Activated CD4-positive, alpha-beta T cell treated with anti-CD3 and anti-CD28 coated beads for 24 hours (primary cell): ENCODE measurements at places on chromosomes 3 and 15.

DNA sequence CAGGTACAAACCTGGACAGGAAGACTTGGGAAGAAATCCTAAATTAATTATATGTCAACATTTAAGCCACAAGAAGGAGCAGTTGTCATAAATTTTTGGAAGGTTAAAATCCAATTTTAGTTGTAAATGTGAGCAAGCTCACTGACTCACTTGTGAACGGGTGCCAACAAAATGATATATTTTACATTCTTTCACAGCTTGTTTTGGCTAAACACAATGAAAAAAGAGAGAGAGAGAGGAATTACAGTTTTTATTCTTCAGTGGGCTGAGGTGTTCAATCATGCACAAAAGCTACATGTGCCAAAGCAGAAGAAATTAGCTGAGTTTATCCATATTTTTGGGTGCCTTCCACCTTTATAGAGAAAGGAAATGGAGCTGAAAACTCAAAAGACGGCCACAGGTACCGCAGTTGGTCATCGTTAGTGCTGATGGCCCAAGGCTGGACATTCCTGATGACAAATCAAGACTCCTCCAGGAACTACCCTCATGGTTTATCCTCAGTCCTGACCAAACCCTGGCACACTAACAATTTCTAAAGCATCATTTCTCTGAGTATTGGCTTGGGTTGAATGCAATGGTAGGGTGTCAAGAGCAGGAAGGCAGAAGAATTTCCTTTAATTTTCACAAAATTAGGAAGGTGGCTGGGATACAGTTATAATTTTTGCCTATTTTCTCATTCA lies 37.6 kb upstream of the WNT5A start:
- no peak for DNase-seq

GRCh38 chr3:15601399-15602145 lies at the start of the genes BTD and HACL1:
Gene BTD, plus strand, starts transcription at chr3:15601745. Its CDS starts 33,695 bp downstream, at chr3:15635440.
Gene HACL1, minus strand, starts transcription at chr3:15601569. Its CDS starts 106 bp downstream, at chr3:15601463.
- DNase-seq = peak; percentile 99

- no peak for DNase-seq
Measured at GRCh38 chr15:38689522-38689921, 124.9 kb upstream of the RASGRP1 start.

DNA sequence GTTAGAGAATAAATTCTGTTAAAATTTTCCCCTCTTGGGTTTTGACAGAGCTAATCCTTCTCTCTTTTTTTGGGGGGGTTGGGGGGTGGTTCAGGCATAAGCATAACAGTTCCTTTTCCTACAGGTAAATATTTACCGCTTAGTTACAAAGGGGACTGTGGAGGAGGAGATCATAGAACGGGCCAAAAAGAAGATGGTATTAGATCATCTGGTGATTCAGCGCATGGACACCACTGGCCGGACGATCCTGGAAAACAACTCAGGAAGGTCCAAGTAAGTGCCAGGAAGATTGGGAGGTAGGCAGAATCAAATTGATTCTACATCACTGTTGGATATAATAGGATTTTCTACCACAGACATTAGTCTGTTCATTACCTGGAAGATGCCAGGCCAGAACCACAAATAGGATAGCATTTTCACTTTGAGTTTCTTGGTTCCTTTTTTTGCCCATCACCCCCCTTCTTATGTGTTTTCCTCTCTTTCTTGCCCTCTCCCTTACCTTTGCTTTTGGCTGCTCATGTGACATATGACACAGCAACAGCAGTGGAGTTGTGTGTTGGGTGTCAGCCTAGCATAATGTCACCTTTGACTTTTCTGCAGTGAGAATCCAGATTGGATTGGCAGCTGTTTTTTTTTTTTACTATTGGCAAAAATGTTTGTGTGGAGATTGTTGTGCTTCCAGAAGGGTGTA lies 79.0 kb downstream of the CHD2 start:
- DNase-seq = no peak

DNA sequence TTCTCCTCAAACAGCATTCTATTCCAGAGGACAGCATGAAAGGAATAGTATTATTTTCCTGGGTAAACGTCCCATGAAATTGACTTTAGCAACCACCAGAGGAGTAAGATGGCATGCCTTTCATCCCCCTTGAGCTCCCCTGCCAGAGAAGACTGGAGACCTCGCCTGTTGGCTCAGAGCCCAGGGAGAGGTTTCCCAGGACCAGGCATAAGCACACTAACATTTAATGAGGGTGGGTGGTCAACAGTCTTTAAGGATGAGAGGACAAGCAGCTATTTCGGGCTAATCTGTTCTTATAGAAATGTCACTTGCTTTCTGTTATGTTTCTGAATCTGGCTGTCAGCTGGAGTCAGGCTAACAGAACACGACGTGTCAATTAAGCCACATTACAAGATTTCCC lies 390.5 kb downstream of the GABRG3 start:
- no peak for DNase-seq

DNA sequence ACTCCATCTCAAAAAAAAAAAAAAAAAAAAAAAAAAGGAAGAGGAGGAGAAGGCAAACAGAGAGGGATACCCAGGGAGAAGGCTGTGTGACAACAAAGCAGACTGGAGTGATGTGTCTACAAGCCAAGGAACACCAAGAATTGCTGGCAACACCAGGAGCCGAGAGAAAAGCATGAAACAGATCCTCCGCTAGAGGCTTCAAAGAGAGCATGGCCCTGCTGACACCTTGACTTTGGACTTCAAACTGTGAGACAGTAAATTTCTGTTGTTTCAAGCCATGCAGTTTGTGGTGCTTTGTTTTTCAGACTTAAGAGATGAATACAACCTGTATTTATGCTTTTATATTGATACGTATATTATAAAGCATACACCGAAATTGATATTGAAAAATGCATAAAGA lies 74.3 kb upstream of the TRA2B start:
- DNase-seq = no peak

- no peak for DNase-seq
Measured at GRCh38 chr15:101807345-101807945, 4.1 kb downstream of the OR4F6 start.

DNA sequence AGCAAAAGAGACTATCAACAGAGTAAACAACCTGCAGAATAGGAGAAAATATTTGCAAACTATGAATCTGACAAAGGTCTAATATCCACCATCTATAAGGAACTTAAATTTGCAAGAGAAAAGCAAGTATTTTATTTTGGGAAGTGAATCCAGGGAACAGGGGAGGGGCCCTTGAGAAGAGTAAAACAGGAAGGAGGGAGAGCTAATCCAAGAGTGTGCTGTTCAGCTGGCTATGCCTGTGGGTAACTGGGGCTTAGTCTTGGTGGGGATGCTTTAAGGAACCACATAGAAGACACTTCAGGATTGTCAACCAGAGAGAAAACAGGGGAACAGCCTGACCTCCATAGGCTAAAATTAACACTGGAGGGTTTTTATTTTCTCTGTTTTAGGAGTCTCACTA lies 3.9 kb upstream of the HHLA2 start:
- DNase-seq = no peak

GRCh38 chr3:158775426-158776410 lies 26.1 kb upstream of the MFSD1 start:
- DNase-seq = no peak

GRCh38 chr3:72492240-72492639 lies 356.0 kb downstream of the SHQ1 start:
- DNase-seq = no peak

GRCh38 chr3:59017617-59017984 lies 32.2 kb downstream of the CFAP20DC start:
- no peak for DNase-seq

DNA sequence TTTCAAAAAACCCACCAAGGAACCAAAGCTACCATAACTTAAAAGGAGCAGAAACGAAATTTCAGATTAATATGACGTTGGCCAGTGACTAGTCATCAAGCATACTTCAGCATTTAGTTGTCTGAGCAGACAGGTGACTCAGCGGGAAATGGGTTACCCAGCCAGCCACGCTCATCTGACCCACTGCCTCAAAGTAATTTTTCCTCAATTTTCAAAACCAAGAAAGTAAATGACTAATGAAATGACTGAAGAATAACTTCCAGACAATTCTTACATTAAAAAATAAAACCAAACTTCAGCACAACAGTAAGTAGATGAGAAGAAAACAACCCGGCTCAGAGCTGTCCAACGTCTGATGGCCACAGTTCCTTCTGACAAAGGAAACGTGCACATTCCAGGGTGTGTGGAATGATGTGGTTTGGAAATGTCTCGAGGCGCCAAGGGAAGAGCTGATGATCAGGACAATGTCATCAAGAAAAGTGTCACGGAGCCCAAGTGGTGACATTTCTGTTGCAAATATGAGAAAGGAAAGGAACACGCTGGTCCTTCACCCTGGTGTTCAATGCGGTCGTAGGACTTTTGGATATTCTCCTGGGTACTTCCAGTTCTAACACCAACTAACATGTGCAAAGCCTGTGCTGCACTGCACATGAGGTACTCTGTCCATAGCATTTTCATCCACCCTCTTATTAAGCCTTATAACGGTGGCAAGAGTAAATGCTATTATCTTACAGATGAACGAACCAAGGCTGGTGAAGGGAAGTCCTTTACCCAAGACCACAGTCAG lies 79.1 kb downstream of the FOXP1 start:
- peak; percentile 33 for DNase-seq

- DNase-seq = no peak
Measured at GRCh38 chr3:53085476-53085875, 39.6 kb upstream of the SFMBT1 start.

GRCh38 chr3:44058868-44059203 lies 182.8 kb upstream of the TOPAZ1 start:
- no peak for DNase-seq

- no peak for DNase-seq
Measured at GRCh38 chr3:138687236-138687635, 78.7 kb downstream of the FAIM start.

DNA sequence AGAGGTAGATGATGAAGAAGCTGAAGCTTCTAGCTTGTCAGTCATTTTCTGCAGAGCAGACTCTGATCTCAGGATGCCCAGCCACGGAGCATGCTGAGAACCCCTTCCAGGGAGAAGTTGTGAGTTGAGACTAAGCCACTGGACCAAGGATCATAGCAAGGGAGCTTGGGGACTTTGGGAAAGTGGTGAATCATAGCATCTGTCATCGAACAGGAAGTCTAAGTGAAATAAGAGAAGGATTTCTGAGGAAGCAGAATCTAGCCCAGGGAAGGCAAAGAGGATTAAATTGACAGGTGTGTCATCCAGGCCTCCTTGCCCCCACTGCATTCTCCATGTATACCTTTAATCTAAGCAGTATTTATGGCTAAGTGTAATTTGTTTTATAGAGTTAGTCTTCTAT lies 71.8 kb upstream of the TMEM108 start:
- no peak for DNase-seq

DNA sequence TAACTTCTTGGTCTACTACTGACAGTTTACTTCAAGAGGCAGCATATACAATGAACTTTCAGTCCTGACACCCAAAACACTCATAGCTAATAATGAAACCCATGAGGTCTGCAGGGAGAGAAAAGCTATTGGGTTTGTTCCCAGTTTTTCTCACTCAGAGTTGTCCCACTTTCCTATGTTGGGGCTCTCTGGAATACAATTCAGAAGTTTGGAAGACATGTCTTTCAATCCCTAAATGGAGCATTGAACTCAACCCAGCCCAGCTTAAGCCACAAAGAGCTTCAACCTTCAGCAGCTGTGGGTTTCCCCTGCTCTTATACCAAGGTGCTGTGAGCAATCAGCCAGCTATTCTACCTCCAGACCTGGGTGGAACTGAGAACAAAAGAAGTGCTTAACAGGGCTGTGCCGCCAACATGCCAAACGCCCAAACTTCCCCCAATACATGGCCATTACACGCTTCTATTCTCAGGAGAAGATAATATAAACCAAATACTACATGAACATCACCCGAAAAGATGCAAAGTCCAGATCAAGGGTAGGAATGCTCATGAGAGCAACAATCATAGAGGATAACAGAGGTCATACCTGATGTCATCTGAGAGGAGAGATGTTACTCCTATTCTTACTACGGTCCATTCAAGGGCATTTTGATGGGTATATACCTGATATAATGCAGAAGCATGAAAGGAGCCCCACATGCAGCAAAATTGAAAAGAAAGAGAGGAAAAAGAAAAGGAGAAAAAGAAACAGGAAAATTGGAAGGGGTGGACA lies 131.2 kb upstream of the TGFBR2 start:
- DNase-seq = no peak

DNA sequence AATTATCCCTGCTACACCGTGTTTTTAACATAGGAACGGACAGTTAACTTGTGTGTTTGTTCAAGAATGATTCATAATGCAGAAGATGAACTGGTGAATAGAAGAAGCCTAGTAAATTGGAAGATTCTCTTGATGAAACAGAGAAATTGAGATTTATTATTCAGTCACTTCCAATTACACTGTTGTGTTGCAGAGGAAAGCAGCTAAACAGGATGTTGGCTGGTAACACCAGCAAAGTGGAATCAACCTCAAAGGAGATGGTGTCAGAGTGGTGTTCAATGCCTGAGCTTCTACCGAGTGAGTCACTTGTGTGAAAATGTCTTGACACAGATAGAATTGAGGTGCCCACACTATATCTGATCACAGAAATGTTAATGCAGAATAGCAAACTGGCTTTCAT lies 399.6 kb downstream of the LPP start:
- DNase-seq = no peak

DNA sequence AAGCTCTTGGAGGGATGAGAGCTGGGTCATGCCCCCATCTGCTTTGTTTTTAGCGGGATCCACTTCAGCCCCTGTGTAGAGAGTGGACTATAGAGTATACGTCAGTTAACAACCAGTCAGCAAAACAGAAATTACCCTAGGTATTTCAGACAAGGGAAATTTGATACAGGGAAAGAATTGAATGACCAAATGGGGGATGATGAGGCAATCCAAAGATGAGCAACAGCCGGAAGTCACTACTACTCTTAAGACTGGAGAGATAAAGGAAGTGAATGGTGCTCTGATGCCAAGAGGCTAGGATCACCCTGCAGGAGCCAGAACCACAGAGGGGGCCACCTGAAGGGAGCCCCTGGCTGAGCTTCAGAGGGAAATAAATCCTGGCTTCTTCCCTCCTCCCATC lies 1.7 kb upstream of the GPR62 start:
- DNase-seq = no peak

DNA sequence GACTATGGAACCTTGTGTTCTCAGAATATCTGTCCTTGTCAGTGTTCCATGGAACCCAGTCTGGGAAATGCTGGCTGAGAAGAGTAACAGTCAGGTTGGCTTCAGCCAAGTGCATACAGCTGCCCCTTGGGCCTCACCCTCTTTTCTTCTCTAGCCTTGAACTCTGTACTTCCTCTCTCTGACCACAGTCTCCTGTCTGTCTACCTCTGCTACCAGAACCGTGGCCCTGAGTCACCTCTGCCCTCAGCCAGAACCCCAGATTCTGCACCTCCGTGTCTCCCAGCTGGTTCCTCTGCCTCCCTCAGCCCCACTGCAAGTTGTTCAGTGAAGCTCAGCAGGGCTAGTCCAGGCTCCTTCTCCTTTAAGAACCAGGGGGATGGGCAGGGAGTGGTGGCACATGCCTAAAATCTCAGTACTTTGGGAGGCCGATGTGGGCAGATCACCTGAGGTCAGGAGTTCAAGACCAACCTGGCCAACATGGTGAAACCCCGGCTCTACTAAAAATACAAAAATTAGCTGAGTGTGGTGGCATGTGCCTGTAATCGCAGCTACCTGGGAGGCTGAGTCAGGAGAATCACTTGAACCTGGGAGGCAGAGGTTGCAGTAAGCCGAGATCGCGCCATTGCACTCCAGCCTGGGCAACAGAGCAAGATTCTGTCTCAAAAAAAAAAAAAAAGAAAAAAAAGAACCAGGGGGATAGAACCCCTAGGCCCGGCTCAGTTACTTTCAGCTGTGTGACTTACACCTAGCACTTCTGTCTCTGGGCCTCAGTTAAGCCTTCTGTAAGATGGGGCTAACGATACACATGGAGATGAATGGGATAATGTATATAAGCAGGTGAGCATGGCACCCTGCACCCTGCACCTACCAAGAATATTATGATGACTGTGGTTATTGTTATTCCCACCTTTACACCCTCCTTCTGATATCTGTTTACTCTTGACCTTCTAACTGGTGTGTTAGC lies 24.3 kb upstream of the TATDN2 start:
- DNase-seq = no peak
